ENCODE measurements at places on chromosomes 2 and 18. TPM values are rescaled to one million over a fixed set of nuclear protein-coding genes. Genes with fewer than 3 reads are reported as not detected.

Gene ALK
- 7.7 TPM for total RNA-seq

Gene LIMS2
- 13.1 TPM for total RNA-seq

Gene TUBA4B
- not detected for total RNA-seq

Gene RTP5
- total RNA-seq, result not detected

Gene ECEL1
- 7.8 TPM for total RNA-seq

Gene SLC23A3
- total RNA-seq, result 5.5 TPM

Gene DNAJC5G
- not detected for total RNA-seq

Gene C1GALT1C1L
- 0.24 TPM for total RNA-seq

Gene KIF1A
- 112 TPM for total RNA-seq

Gene PDE11A
- 2.0 TPM for total RNA-seq

Gene IRS1
- total RNA-seq, result 16.0 TPM

Gene KCNF1
- total RNA-seq, result 3.7 TPM

Gene SOWAHC
- total RNA-seq, result 15.5 TPM

DNA sequence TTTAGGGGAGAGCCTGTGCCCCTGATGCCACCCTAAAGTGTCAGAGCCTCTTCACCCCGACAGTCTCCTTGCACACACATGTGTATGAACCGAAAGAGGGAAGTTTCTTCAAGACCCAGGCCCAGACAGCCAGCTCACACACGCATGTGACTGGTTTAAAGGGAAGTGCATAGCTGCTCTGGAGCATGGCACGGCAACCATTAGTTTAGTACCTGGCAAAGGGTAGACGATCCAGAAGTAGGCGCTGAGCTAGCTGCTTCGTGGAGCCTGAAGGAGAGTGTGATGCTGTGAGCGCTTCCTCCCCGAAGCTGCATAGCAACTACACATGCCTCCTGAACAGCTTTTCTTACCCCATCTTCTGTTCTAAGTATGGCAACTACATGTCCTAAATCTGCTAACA is 91.7 kb downstream of the ZCCHC2 start:
- no peak for DNase-seq

GRCh38 chr2:235312571-235312970 is 181.3 kb upstream of the AGAP1 start:
- DNase-seq, result no peak

DNA sequence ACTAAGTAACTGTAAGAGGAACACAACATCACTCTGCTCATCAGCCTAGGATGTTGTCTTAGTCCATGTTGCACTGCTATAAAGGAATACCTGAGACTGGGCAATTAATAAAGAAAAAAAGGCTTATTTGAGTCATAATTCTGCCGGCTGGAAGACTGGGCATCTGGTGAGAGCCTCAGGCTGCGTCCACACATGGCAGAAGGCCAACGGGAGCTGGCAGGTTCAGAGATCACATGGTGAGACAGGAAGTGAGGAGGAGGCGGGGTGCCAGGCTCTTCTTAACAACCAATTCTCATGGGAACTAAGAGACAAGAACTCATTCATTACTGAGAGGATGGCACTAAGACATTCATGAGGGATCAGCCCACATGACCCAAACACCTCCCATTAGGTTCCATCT is 46.8 kb downstream of the EPG5 start:
- no peak for DNase-seq

- no peak for DNase-seq
Measured at GRCh38 chr2:191959209-191959608, 112.3 kb upstream of the CAVIN2 start.

GRCh38 chr2:172135446-172135845 is 32.7 kb upstream of the DLX2 start:
- DNase-seq, result no peak

GRCh38 chr2:118124288-118124891 is 36.1 kb downstream of the INSIG2 start:
- no peak for DNase-seq

- peak; percentile 83 for DNase-seq
Measured at GRCh38 chr2:191245046-191245868, at the start of gene MYO1B. TSS of gene MYO1B (plus strand) at chr2:191245404. CDS start at chr2:191276896, 31,492 bp downstream.

- DNase-seq, result no peak
Measured at GRCh38 chr18:24482821-24483220, 22.4 kb downstream of the HRH4 start.

- DNase-seq, result no peak
Measured at GRCh38 chr2:30612371-30612770, 165.3 kb downstream of the LCLAT1 start.

DNA sequence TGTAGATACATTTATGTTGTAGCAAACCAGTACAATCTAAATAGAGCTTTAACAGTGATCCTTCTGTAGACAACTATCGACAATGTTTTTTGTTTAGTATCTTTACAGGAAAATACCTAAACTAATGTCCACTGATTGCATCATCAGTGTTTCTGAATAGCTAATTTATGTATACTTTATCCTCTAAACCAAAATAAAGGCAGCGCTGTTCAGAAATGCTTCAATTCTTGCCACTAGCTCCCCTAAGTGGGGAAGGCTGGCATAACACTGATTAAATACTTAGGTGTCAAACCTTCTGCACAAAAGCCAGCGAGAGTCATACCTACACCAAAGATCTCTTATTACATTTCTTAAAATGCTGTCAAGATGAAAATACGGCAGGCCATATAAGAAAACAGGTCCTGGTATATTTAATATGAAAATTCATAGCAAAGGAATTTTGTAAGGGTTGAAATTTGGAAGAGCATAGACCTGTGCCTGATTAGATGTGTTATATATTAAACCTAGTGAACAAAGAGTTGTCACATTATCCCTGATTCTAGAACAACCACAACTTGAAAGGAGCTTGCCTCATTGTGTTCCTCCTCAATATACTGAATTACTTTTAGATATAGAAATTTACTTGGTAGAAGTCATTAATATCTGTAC is 1693.4 kb upstream of the SLC39A10 start:
- no peak for DNase-seq

GRCh38 chr2:30139131-30139870 is 7.5 kb upstream of the YPEL5 start:
- DNase-seq, result no peak

GRCh38 chr2:69740502-69740951 is 1.4 kb upstream of the ANXA4 start:
- DNase-seq, result no peak

- no peak for DNase-seq
Measured at GRCh38 chr2:101509499-101510284, 34.8 kb upstream of the RFX8 start.

DNA sequence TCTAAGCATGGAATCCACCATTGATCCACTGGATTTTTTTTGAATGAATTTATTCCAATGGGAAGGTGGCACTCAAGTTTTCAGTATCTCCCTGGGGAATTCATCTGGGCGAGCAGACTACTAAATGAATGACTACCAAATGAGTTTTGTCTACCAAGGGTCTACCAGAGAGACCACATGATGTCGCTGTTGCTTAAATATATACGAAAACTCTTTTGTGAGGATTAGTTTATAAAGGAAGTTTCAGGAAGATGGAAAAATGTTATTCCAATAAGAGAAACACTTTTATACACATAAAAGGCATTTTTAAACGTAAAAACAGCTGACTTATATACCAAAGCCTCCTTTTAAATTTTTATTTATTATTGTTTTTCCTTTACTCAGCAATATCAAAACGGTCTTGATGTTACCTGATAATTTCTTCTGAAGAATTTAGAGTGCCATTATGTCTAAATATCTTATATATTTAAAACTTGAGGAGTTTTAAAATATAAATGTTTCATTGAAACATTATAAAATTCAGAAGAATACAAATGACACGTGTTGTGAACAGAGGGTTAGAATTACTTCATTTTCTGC is 139.7 kb downstream of the HRH4 start:
- no peak for DNase-seq

GRCh38 chr2:23620841-23621341 is 235.9 kb downstream of the KLHL29 start:
- DNase-seq, result no peak

GRCh38 chr18:42038936-42039335 is 83.9 kb downstream of the PIK3C3 start:
- DNase-seq, result no peak

DNA sequence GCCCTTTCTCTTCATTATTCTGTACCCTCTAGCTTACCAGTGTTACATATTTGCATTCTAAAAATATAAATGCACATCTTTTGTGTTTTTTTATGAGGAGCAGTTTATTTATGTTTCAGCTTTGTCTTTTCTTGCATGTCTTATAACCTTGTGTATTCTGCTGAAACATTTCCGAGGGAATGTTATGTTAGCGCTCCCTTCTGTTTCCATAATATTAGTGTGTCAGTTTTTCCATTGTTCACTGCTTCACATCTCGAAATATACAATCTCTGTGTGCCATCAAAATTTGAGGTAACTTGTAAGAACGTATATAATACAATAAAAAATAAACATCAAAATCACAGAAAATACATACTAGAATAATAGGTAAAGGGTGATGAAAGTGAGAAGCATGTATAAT is 153.3 kb downstream of the PKP4 start:
- DNase-seq, result no peak

DNA sequence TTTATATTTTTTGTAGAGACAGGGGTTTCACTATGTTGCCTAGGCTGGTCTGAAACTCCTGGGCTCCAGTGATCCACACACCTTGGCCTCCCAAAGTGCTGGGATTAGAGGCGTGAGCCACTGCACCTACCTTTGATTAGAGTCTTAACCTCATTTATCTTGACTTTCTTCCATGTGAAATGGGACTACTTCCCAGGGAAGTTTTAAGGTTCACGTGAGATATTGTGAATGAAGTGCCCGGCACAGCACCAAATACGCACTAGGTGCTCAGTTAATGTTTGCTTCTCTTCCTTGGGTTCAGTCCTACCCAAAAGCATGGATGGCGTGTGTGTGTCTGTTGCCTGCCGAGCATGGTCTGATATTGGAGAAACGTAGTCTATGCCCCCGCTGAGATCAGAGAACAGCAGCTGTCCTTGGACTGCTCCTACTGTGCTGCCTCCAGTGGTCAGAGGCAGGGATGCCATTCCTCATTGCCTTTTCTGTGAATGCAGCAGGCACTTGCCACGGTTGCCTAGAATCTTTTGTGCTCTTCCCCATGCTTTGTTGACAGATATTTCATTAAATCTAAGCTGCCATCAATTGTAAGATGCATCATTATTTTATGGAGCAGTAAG is 12.3 kb upstream of the TFCP2L1 start:
- peak; percentile 54 for DNase-seq

DNA sequence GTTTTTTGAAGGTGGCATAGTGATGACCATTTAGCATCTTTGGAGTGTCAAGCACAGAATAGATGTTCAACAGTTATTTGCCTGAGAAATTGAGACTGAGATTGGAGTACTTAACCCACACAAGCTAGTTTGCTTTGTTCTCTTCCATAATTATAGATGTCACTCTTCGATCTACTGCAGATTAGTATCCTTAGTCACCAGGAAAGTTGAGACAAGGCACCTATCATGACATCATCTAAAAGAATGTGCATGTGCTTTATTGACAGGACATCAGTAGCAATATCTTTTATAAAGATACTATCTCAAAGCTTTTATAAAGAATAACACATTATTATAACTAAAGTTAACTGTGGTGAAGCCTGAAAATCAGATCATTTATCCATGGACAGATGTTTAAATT is 6.4 kb downstream of the VRK2 start:
- no peak for DNase-seq

DNA sequence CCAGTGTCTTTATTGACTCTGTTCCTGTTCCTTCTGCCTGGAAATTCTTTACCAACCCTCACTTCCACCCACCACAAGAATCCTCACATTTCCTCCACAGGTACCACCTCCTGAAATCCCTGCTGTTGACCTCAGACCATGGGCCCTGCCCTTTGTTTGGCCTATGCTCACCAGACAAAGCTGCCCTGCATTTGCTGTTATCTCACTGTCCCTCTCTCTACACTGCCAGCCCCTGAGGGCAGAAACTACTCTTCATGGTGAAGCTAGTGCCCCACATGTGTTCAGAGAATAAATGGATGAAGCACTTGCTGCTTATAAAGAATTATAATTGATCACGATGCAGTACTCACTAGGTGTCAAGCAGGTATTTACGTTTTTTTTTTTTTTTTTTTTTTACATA is 608.4 kb downstream of the TSN start:
- DNase-seq, result no peak
